ENCODE measurements at places on chromosomes 3 and 15.

DNA sequence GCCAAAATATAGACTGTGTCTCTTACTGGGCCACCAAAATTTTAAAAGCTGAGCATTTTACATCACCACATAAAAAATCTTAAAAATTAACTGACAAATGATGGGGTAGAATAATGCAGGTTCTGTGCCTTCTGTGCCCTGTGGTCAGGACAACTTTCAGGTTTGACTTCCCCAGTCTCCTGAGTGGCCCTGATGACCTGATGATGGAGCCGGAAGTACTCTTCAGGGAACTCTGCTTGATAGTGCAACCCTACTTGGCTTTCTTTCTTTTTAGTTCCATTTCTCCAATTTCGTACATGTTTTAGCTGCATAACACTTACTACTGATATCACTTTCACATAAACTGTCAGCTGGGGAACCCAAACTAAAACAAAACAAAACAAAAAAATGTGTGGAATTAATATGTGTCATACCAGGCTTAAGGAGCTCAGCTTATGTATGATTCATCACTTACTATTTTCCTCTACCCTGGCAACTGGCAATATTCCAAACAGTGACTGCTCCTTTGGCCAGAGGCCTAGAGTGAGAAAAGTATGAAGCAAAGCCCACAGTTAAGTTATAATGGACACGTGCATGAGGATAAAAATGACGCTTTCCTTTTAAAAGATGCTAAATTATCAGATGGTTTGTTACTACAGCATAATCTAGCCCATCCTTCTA, 194.3 kb downstream of the BCHE start:
- DNase-seq: no peak

GRCh38 chr3:116246406-116246980, 198.8 kb downstream of the LSAMP start:
- DNase-seq: no peak

DNA sequence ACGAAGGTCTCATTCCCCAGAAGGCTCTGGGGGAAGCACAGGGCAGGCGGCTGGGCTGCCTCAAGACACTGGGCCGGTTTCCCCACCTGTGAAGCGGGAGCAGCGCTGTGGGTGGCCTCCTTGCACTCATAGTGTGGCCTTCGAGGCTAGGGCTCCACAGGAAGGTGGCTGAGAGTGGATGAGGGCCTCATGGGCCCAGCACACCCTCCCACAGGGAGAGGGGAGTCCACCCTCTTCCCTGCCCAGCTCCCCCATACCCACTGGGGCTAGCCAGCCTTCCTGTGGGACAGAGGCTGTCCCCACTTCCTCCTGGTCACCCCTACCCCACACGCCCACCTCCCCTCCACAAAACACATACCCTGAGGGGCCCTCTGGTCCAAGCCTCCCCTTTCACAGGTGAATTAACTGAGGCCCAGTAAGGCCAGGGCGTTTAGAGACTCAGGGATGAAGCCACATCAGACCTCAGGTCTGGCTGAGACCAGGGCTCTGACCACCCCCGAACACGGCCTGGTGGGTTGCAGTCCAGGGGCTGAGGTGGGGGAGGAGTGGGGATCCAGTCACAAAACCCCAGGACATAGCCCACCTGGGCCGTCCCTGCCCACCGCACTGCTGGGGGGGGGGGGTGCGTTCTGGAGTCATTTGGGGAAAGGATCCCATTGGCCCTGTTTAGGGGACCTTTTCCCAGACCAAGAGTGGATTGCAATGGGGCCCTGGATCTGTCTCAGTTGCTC, 1.1 kb downstream of the ANPEP start:
- DNase-seq: no peak

DNA sequence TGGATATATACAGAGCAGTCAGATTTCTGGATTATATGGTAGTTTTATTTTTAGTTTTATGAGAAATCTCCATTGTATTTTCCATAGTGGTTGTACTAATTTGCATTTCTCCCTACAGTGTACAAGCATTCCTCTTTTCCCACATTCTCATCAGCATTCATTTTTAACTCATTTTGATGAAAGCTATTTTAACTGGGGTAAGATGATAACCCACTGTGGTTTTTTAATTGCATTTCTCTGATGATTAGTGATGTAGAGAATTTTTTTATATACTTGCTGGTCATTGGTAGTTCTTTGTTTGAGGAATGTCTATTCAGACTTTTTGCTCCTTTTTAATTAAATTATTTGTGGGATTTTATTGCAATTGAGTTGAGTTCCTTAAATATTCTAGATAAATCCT, 903.6 kb downstream of the DIPK2A start:
- no peak for DNase-seq

GRCh38 chr15:81293728-81294515, 30.0 kb downstream of the STARD5 start:
- peak; percentile 66 for DNase-seq

DNA sequence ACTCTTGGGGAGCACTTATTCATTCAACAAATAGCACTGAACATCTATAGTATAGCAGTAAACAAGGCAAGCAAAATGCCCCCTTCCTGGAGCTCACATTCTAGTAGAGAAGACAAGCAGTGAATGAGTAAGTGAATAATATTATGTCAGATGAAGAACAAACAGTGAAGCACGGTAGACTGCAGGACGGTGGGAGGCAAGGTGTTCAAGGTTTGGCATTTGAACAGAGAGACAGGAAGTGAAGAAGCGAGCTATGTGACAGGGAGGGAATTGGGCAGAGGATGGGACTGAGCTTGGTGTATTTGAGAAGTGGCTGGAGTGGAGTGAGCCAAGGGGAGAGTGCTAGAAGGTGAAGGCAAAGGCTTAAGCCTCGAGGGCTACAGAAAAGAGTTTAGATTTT, 1.4 kb downstream of the CRELD1 start:
- no peak for DNase-seq

DNA sequence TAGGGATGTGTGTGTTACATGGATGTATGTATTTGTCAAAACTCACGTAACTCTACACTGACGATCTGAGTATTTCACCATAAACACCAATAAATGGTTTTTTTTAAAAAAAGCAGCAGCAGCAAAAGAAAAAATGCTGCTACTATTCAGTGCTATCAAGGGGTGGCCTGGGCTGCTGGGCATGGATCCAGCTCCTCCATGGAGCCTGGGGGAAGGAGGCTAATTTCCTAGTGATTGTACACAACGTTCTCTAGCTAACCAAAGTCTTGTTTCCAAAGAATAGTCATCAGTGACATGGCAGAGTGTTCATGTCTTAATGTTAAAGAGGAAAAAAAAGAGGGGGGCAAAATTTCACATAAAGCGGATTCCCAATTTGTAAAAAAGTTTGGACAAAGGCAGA, 29.0 kb downstream of the POMGNT2 start:
- DNase-seq: no peak

GRCh38 chr15:62250186-62250585, 85.1 kb upstream of the C2CD4B start:
- DNase-seq: no peak

Measured in suppressor macrophage treated with lipopolysaccharide for 1 hour (primary cell).